ENCODE measurements at places on chromosomes 12 and 14.
A peak's percentile ranks its signal among the peaks of the same experiment; 100 is the strongest.

GRCh38 chr12:108141600-108142130 is 12.6 kb downstream of the WSCD2 start:
- DNase-seq: no peak

DNA sequence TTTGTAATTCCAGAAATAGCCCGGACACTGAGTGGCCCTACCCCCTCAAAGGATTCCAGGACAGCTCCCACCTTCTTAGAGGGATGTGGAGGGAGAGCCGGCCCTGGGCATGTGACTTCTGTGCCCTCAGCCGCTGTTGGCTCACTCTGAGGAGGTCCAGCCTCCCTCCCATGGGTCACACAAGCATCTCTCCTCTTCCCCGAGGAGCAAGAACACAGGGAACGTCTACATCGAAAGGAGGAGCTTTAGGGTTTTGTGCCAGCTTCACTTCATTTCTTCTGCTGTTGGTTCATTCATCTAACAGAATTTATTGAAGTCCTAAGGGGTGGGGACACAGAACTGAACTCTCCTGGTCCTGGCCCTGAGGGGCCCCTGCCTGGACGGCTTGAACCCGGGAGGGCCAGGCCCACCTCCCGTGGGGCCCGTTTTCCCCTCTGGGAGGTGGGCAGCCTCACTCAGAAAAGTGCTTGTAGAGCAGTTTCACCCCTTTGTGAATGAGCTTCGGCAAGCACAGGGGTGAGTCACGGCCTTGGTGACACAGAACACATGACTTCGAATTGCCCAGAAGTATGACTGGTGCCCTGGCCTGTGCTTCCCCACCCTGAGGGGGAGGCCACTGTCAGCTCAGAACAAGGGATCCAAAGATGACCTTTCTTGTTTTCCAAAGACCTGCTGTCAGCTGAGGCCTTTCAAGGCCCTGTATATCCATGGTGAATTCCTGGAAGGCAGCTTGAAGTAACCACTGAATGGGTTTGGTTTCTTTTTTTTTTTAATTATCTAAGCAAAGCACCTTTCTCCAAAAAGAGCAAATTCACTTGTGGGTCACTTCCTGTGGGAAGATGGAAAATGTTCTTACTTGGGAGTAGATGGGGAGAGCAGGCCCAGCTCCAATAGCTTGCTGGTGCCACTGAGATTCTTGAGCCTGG is 39.2 kb downstream of the NFKBIA start:
- peak; percentile 52 for DNase-seq

DNA sequence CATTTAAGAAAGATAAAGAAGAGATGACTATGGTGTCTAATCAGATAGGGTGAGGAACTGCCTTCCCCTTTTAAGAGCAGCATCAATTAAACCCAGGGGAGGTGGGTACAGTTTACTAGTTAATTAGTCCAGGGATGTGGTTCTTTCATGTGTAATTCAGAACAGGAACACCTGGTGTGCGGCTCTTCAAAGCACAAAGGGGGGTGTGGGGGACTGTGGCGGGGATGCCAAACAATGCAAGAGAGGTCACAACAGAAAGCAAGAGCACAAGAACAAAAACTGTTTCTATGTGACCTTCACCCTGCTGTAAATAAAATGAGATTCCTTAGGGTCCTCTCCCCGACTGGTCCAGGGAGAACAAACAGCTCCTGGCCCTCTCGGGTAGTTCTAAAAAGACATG is 183.9 kb upstream of the SOX5 start:
- no peak for DNase-seq

- no peak for DNase-seq
Measured at GRCh38 chr14:104174051-104174450, 35.7 kb downstream of the KIF26A start.

GRCh38 chr12:75154388-75154787 is 55.3 kb downstream of the KCNC2 start:
- no peak for DNase-seq

DNA sequence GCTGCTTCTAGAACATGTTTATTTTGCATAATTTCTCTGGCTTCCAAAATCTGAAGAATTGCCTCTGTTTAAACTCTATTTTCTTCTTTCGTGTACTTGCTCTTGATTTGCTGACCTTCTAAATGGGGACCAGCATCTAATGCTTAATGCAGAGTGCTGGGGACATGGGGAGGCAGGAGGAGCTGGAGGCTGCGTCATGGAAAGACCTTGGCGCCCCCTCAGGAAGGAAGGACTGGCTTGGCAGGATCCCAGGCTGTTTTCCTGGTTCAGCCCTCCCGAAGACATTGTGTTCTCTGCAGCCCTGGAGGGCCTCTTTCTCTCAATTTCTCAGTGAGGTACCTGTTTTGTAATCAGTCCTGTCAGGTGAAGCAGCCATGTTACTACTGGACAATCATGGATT is 5.5 kb downstream of the PRKCH start:
- no peak for DNase-seq

DNA sequence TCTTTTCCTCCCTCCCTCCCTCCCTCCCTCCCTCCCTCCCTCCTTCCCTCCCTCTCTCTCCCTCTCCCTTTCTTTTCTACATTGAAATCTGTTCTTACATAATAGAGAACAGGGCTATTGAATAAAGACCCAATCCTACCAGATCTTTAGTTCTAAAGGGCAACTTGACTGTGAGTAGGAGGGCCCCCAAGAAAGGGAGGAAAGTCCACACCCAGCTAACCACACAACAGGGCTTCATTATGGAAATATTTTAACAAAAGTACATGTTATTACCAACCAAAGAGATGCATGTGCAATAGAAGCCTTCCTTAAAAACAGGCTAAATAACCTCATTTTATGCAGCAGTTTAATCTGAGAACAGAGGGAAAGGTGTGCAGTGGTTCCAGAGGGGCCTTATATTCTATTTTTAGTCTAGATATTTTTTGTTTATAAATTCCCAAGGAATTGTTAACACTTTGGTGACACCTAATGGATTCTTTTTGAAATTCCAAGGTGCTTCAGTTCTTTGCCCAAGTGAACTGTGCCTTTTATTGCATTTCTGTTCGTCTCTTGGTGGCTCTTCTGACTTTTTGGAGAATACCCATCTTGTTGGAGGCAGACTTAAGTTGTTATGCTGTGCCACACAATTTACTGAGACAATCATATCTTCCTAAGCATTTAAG is 63.0 kb downstream of the GNS start:
- no peak for DNase-seq

DNA sequence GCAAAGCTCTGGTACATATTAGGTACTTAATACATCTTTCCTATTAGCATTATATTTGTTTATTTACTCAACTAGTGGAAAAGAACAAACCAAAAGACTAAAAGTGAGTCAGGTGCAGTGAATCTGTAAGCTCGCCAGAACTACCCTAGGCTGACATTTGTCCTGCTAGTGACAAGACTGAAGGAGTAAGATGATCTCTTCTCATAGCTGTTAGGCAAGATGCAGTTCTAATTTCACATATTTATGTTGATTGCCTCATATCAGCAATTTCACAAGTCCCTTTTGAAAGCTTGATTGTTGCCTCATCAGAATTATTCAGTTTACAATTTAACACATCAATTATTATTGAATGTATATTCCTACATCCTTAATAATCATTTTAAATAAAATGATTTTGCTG is 293.0 kb upstream of the NAV3 start:
- DNase-seq: no peak

DNA sequence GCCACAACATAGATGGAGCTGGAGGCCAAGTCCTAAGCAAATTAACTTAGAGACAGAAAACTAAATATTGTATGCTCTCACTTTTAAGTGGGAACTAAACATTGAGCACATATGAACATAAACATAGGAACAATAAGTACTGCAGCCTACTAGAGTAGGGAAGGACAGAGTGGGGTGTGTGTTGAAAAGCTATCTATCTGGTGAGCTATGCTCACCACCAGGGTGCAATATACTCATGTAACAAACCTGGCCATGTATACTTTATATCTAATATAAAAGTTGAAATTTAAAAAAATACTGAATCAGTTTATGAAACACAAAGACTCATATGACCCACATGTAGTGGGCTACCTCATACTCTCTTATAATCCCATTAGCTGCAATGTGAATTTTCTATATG is 1305.0 kb downstream of the LRFN5 start:
- DNase-seq: no peak

- no peak for DNase-seq
Measured at GRCh38 chr12:74490390-74491064, 47.1 kb upstream of the ATXN7L3B start.

- DNase-seq: no peak
Measured at GRCh38 chr12:212715-213526, 1.0 kb downstream of the SLC6A12 start.

DNA sequence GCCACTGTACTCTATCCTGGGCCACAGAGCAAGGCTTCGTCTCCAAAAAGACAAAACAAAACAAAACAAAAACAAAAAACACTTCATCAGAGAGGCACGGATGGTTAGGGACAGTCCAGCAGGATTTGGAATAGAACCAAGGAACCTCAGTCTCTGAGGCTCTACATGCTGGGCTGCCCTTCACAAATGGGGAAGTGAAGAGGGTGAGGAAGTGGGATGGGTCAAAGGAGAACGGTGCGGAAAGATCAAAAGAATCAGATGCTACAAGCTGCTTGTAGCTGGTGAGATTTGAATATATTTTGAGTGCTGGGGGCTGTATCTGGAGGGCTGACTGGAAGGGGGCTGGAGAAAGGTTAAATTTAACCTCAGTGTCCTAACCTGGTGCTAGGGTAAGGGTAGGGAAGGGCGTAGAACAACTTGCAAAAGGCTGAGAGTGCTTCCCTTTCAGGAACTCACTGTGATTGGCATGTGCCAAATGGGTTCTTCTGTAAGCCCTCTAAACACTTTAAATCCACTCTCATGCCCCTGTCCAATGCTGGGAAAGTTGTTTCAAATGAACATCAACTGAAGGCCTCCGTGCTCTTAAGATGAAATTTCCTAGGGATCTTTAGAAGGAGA is 4.6 kb downstream of the FOXJ2 start:
- DNase-seq: no peak

GRCh38 chr14:92493492-92493891 is 20.1 kb upstream of the RIN3 start:
- no peak for DNase-seq

DNA sequence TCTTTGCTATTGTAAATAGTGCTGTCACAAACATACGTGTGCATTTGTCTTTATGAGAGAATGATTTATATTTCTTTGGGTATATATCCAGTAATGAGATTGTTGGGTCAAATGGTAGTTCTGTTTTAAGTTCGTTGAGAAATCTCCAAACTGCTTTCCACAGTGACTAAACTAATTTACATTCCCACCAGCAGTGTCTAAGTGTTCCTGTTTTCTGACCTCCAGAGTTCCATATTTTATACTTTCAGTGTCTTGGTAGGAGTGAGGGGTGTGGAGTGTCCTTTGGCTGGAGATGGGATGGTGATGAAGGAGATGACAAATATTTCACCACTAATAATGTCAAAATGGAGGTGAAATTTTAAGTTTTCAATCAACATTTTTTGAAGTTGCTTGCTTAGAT is 86.4 kb downstream of the DACT1 start:
- no peak for DNase-seq

- DNase-seq: no peak
Measured at GRCh38 chr12:119843100-119843499, 34.0 kb downstream of the CIT start.

DNA sequence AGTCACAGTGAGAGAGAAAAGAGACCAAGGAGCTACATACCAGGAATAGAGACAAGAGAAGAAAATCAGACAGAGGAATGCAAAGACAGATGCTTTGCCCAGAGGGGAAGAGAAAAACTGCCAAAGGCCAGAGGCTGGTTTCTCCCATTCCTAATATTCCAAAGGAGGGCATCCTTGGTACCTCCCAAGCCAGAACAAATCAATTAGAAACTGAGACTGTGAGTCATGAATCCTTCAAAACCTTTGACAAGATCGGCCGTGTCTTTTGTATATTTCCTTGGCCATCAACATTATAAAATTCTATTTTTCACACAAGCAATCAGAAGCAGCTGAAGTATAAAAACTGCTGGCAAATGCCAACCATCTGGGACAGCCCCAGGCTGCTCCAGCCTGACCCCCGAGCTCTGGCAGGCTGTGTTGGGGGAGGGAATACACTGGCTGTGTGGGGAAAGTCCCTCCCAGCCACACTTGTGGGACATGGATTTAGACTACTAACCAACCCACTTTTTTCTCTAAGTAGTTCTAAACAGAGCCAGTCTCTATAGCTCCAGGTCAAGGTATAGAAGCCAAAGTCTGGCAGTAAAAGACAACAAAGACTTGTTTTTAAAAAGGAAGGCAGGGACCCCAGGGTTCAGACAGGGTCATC is 13.7 kb downstream of the POMT2 start:
- DNase-seq: no peak

GRCh38 chr12:93805736-93806141 is 128.6 kb downstream of the CRADD start:
- DNase-seq: no peak

GRCh38 chr12:52066346-52067080 is 3.3 kb upstream of the ATG101 start:
- no peak for DNase-seq

- no peak for DNase-seq
Measured at GRCh38 chr12:3614806-3615466, 123.9 kb downstream of the PRMT8 start.

DNA sequence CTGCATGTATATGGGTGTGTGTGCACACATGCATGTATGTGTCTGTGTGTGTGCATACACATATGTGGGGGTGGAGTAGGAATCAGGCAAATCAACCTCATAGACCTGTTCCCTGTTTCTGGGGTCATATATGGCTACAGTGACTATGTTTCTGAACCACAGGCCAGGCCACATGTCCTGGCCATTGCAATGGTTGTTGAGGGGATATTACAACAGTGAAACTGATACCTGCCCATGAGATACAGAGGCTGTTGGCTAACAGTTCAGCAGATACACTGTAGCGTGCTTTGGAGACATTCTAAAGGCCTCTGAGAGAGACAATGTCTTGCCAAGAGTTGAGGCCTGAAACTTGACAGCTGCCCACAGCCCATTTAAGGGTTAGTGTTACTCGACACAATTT is 47.3 kb upstream of the FOS start:
- DNase-seq: no peak

- no peak for DNase-seq
Measured at GRCh38 chr12:29844667-29845066, 60.9 kb upstream of the TMTC1 start.

All from stimulated activated CD8-positive, alpha-beta memory T cell treated with anti-CD3 and anti-CD28 coated beads, Interleukin-4, amount 100 ng/mL, for 4 hours (primary cell).